ENCODE measurements at places on chromosomes 16 and 17. TPM values are rescaled to one million over a fixed set of nuclear protein-coding genes. Genes with fewer than 3 reads are reported as not detected.

DNA sequence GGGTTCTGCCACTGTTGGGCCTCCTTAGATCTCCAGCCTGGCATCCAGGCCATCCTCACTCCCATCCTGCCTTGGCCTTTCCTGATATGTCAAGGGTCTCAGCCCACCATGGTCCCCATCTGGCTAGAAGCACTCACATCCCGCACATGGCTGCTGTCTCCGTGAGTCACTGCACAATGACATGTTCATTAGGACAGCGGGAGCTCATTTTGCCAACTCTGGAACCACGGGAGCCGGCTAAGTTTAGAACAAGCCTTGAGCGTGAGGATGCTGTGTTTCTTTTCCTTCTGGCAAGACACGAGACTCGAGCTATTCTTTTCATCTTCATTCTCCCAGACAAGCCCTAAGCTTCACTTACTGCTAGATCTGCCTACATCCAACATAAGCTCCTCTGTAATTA is 65.7 kb upstream of the KSR1 start:
- peak; percentile 30 for DNase-seq

- DNase-seq = no peak
Observed at GRCh38 chr16:25037221-25037620, 22.1 kb upstream of the ARHGAP17 start.

DNA sequence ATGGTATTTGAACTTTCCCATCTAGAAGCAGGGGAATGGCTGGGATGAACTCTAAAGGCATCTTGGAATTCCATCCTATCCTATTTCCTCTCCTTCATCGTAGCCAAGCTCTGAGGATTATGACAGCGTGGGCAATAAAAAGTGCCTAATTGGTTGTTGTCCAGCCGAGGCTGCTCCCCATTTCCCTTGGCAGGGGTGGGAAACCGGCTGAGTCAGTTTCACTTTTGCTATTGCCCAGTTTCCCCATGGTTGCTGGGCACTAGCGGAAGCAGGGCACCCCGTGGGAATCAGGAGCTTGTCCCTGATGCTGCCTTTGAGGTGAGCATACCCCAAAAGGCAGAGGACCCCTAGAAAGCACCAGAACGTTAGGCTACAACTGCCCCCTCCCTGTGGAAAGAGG is 13.8 kb upstream of the SP2 start:
- DNase-seq = no peak

DNA sequence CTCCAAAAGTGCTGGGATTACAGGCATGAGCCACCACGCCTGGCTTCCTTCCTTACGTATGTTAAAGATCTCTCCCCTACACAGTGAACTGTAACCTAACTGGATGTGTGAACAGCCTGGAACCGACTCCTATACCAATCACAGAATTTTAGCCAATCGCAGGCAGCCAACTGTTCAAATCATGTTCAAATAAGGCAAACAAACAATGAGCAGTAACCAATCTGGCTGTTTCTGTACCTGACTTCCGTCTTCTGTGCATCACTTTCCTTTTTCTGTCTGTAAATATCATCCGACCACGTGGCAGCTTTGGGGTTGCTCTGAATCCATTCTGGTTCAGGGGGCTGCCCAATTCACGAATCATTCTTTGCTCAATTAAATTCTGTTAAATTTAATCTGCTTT is 27.5 kb downstream of the TEKT5 start:
- no peak for DNase-seq

DNA sequence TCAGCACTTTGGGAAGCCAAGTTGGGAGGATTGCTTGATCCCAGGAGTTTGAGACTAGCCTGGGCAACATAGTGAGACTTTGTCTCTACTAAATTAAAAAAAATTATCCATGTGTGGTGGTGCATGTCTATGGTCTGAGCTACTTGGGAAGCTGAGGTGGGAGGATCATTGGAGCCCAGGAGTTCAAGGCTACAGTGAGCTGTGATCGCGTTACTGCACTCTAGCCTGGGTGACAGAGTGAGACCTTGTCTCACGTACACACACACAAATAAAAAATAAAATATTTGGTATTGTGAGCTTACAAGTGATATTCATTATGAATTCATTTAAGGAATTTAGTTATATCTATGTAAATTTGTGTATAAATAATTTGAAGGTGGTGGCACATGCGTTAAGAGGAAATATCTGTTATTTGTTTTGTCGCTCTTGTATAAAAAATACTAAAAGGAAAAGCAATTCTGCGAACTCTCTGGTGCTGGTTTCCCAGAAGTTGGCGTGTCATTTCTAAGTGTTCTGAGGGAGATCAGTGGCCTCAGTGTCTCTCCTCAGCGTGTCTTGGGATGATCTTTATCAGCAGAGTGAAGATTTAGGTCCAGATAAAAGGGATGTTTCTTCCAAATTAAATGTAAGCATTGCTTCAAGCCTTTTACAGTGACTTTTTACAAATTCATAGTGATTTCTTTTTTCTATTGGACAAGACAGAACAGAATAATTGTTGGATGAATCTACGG is 187.6 kb downstream of the FTO start:
- DNase-seq = no peak

DNA sequence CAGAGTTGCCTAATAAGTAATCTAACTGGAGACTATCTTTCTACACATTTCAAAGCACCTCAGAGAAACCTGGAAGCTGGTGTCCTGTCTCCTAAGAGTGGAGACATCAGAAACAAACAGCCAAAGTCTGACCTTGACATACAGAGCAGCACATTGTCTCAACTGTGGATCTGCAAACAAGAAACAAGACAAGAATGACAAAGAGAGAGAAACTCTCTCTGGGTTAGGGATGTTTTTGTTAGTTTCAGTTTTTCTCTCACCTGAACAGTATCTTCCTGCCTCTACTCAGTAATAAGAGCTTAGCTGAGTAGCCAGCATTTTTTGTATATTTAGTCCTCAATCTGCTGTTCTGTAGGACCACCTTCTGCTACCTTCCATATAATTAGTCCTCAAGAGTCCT is 8.9 kb downstream of the ZNF597 start:
- DNase-seq = no peak

- peak; percentile 83 for DNase-seq
Observed at GRCh38 chr17:58084317-58084981, 1.2 kb downstream of the DYNLL2 start.

- DNase-seq = peak; percentile 57
Observed at GRCh38 chr17:77925831-77926543, 32.5 kb upstream of the TNRC6C start.

DNA sequence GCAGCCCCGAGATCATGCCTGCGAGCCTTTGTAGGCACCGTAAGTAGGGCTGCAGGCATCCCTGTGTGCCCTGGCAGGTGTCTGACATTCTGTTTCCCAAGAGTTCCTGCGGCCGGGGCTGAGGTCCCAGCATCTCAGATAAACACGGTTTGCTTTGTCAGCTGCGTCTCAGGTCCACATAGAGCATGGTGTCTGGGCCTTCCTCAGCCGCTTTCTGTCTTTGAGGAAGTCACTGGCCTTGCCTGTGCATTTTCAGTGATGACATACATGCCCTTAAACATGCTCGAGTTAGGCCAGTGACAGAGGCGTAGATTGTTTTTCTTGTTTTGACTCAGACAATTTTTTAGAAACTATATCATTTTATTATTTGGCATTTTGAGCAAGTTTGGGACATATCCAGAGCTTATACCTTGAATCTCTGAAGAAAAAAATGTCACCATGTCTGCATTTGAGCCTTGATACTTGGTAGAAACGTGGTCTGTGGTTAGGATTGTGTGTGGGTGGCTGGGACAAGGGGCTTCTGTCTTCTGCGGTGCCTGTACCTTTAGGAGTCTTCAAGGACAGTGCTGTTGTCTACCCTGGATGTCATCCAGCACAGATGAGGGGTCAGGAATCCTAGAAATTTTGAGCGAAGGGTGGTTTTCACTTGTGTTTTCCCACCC is 105.8 kb downstream of the SNX29 start:
- no peak for DNase-seq

- no peak for DNase-seq
Observed at GRCh38 chr17:47862621-47863440, 11.9 kb upstream of the SP6 start.

DNA sequence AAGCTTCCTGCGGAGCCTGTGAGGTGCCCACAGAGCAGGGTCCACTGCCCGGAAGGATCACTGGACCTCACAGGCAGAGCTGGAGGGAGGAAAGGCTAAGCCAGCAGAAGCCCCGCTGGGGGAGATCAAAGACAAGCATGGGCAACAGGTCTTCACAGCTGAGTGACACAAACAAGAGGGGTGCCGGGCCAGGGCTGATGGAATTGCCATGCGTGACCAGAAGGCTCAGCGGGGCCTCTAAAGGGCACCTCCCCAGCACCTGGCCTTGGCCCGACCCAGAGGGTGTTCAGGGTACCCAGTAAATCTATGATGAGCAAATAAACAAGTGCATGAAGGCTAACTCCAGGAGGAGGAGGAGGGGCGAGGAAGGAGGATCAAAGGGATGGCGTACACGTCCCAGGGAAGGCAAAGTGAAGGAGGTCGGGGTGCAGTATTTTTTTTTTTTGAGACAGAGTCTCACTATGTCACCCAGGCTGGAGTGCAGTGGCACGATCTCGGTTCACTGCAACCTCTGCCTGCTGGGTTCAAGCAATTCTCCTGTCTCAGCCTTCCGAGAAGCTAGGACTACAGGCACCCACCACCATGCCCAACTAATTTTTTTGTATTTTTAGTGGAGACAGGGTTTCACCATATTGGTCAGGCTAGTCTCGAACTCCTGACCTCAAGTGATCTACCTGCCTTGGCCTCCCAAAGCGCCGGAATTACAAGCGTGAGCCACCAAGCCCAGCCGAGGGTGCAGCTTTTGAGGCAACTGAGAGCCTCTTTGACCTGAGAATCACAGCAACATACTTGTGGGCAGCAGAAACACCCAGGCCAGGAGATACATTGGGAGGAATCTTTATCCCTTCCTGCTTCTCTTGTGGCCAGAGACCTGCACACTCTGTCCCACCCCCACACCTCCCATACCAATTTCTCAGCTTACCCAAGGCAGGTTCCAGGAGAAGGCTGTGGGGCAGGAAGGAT is 16.1 kb upstream of the EXOC7 start:
- peak; percentile 74 for DNase-seq

- no peak for DNase-seq
Observed at GRCh38 chr16:87742781-87743490, 22.9 kb downstream of the KLHDC4 start.

GRCh38 chr17:63086483-63087185 is 120.6 kb downstream of the TANC2 start:
- no peak for DNase-seq

Gene TPPP3
- total RNA-seq = 0.64 TPM

Gene HEATR9
- not detected for total RNA-seq

Gene XYLT1
- total RNA-seq = 21.4 TPM

Gene SOCS7
- 24.4 TPM for total RNA-seq
